Hematopoietic multipotent progenitor cell treated with erythropoietin and hydrocortisone succinate and interleukin-3 and kit ligand, for 6 days (in vitro differentiated cells): ENCODE measurements at places on chromosomes 3 and 15.
A peak's percentile ranks its signal among the peaks of the same experiment; 100 is the strongest.

GRCh38 chr3:45618081-45618509, 23.5 kb downstream of the LIMD1 start:
- no peak for DNase-seq

- no peak for DNase-seq
These were observed 530.4 kb downstream of the AGBL1 start for GRCh38 chr15:86610038-86610437.

DNA sequence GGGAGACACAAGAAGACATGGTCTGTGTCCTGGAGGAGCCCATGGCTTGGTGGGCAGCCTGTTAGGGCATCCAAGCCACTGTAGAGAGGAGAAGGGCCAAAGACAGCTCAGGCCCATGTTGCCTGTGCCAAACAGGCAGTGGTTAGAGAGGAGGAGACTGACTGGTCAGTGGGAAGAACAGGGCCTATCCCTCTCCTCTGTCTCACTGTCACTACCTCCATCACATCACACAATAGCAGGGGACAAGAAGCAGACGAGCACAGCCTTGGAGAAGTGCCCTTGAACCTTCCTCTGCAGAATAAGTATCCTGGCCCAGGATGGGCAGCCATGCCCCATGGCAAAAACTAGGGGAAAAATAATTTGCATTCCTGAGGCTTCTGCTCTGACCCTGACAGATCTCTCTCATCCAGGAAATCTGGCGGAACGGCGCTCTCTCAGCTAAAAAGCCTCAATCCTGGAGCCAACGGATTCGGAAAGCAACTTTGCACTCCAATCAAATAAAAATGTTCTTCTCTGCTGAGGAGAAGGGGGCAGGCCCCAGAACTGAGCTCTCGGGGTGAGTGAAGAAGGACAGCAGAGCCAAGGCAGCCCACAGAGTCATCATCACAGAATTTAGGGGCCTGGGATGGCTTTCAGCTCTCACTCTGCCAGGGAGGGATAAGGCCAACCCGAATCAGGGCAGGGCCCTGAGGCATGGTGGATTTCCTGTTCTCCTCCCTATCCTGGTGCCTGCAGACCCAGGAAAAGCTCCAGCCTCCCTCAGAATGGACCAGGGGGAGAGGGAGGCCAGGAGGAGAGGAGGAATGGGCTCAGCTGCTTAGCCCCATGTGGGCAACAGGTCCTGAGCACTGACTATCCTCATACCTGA, 1.6 kb downstream of the SHF start:
- no peak for DNase-seq

GRCh38 chr3:145857956-145858355, 303.0 kb downstream of the PLOD2 start:
- DNase-seq, result no peak

- DNase-seq, result no peak
These were observed 439.7 kb downstream of the NTRK3 start for GRCh38 chr15:87816811-87817210.

DNA sequence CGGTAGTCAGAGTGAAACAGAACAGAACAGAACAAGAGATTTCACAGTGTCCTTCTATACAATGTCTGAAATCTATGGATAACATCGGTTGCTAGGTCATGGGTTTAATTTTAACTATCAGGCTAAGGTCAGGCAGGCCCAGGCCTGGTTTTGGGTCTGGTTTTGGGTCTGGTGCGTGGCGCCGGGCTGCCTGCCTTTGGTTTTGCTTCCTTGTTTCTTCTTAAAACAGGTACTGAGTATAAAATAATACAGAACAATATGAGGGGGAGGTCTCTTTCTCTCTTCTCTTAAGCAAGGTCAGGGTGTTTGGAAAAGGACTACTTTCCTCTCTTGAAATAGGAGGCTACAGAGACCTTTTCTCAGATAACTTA, 1.4 kb downstream of the AEN start:
- no peak for DNase-seq

- peak; percentile 62 for DNase-seq
These were observed 16.4 kb downstream of the APBA2 start for GRCh38 chr15:28901987-28902745.

GRCh38 chr3:177190756-177191681, 6.3 kb downstream of the TBL1XR1 start:
- DNase-seq, result peak; percentile 50

GRCh38 chr3:100602506-100603444, 6.6 kb upstream of the ADGRG7 start:
- DNase-seq, result peak; percentile 21

- no peak for DNase-seq
These were observed 75.9 kb downstream of the TMEM108 start for GRCh38 chr3:133113927-133114597.

- DNase-seq, result no peak
These were observed 69.3 kb downstream of the TNFAIP8L3 start for GRCh38 chr15:51025454-51025846.

GRCh38 chr3:172217877-172218276, 178.5 kb downstream of the FNDC3B start:
- no peak for DNase-seq

DNA sequence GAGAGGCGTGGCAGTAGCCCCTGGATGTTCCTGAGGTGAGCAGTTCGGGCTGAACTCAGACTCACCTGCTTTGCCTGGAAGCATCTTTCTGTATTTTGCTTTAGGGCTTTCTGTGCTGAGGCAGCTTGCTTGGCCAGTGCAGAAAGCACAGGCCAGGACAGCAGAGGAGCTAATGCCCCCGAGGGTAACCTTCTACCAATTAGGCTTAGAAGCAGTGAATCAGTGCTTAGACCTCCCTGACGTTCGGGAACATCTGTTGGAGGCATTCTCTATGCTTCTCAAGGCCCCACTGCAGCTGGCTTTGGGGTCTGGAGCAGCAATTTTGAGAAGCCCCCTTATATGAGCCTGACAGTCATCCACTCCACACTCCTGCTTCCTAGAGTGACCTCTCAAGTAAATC, 350.7 kb upstream of the PROK2 start:
- DNase-seq, result no peak

DNA sequence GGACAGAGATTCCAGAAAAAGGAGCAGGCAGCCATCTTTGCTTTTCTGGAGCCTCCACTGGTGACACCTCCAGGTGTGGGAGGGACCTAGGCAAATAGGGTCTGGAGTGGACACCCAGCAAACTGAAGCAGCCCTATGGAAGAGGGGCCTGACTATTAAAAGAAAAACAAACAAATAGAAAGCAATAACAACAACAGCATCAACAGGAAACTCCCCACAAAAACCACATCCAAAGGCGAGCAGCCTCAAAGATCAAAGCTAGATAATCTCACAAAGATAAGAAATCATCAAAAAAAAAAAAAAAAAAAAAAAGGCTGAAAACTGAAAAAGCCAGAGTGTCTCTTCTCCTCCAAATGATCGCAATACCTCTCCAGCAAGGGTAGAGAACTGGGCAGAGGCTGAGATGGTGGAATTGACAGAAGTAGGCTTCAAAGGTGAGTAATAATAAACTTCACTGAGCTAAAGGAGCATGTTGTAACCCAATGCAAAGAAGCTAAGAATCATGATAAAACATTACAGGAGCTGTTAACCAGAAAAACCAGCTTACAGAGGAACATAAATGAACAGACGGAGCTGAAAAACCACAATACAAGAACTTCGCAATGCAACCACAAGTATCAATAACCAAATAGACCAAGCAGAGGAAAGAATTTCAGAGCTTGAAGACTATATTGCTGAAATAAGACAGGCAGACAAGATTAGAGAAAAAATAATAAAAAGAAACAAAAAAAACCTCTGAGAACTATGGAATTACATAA, 225.4 kb downstream of the CTNNB1 start:
- DNase-seq, result no peak

GRCh38 chr3:133452641-133453319, 52.9 kb downstream of the BFSP2 start:
- DNase-seq, result no peak

DNA sequence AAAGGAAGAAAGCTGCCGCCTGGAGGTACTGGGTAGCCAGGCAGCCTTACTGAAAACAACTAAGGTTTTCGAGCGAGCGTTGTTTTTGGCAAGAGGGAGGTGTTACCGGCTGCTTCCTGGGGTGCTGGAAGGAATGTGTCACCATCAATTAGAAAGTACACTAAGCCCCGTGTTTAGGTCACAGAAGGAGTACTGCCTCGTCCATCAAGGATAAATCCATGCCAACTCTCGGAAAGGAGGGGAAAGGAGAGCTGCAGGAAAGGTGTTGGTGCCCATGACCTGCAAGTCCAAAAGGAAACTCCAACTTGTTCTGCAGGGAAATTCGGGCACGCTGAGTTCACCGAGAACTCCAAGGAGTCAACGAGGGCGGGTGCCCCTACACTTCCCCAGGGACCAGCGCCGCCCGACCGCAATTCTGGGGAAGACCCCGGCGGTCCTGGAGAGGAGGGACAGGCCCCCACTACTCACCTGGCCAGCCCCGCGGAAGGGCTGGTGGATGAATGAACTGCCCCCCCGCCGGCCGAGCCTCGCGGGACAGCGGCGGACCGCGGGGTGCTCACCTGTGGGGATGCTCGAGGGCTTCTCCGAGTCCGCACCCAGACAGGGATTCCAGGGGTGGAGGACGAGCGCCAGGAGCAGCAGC, 542 bp downstream of the PLOD2 start:
- peak; percentile 71 for DNase-seq
